ENCODE measurements at places on chromosomes 7 and 10. TPM values are rescaled to one million over a fixed set of nuclear protein-coding genes. Genes with fewer than 3 reads are reported as not detected.

DNA sequence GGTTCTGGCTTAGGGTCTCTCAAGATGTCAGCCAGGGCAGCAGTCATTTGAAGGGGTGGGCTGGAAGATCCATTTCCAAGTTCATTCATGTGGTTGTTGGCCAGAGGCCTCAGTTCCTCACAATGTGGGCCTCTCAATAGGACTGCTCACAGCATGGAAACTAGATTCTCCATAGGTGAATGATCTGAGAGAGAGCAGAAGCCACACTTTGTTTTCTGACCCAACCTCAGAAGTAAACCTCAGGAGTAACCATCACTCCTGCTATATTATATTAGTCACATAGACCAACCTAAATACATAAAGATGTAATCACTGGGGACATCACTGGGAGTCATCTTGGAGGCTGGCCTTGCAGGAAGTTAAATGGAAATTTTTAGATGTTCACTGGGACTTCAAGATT lies 42.2 kb downstream of the GBF1 start:
- no peak for DNase-seq

DNA sequence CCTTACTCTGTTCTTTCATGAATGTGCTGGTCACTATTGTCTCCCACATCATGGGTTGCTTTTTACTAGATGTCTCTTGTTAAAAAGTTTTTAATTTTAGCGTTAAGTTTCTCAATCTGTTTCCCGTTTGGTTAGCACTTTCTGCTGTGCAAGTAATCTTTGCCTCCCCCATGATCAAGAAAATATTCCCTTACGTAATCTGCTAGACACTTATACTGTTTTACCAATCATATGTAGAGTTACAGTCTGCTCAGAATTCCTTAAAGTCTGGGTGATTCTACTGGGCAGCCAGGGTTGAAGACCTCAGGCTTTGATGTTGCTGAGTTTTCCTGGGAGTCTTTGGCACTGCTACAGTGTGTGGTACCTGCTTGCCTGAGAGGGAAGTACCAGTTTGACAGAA lies 38.2 kb upstream of the RPA3 start:
- DNase-seq, result no peak

GRCh38 chr10:106931159-106931852 lies 233.2 kb downstream of the SORCS1 start:
- DNase-seq, result no peak

DNA sequence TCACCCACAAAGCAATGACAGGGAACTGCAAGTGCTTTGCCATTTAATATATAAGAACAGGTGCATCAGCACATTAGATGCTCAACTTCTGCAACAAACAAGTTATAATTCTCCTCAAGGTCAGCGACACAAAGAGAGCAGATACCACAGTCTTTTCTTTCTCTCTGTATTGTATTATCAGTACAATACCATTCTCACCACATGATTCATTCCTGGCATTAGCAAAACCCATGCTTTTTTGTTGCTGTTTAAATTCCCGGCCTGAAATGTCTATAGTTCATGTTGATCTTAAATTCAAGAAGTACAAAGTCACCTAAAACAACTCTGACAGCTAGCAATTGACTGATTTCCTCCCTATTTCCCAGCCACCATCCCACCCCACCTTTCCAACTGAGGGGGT lies 111.8 kb upstream of the FEZF1 start:
- DNase-seq, result no peak

- no peak for DNase-seq
These were observed 59.8 kb downstream of the SLC16A12 start for GRCh38 chr10:89475591-89475998.

The C10orf105 gene
- 0.04 TPM for polyA plus RNA-seq

The ABCB1 gene
- polyA plus RNA-seq, result 24.4 TPM

The GPR22 gene
- polyA plus RNA-seq, result 0.30 TPM

The DNAJC2 gene
- 60.1 TPM for polyA plus RNA-seq

Data from right renal cortex interstitium (tissue), 3 donors.